Gastroesophageal sphincter (tissue), 4 donors: ENCODE measurements at places on chromosomes 3 and 15.

- no peak for ATAC-seq
Measured at GRCh38 chr3:8113626-8114025, 388.0 kb upstream of the LMCD1 start.

- no peak for ATAC-seq
Measured at GRCh38 chr3:108271626-108272025, 24.7 kb upstream of the HHLA2 start.

DNA sequence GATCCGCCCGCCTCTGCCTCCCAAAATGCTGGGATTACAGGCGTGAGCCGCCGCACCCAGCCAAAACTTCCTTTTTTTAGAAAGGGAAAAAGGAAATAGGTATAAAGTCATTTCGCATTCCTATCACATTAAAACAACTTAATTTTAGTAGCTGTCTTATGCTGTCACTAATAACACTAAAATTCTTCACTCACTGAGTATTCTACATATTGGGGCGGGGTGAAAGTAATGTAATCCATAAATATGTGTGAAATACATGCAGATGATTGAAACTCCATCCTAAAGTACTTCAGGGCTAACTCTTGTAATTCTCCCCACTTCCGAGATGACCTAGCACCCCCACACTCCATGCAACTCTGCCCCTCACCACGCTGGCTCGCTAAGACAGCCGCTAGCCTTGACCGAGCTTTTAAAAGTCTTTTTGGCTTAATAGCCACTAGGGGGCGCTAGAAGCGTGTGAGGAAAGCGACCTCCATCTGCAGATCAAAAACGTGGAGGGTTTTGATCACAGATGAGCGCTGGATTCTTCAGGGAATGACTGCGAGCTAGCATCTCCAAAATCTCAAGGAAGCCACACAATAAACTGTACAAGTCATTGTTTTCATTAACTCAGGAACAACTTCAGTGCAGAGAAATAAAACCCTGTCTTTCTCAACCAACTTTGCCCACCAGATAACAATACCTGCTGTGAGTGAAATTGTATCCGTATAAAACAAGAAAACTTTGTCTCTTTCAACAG, 129.3 kb upstream of the IGF1R start:
- ATAC-seq = peak; percentile 81

DNA sequence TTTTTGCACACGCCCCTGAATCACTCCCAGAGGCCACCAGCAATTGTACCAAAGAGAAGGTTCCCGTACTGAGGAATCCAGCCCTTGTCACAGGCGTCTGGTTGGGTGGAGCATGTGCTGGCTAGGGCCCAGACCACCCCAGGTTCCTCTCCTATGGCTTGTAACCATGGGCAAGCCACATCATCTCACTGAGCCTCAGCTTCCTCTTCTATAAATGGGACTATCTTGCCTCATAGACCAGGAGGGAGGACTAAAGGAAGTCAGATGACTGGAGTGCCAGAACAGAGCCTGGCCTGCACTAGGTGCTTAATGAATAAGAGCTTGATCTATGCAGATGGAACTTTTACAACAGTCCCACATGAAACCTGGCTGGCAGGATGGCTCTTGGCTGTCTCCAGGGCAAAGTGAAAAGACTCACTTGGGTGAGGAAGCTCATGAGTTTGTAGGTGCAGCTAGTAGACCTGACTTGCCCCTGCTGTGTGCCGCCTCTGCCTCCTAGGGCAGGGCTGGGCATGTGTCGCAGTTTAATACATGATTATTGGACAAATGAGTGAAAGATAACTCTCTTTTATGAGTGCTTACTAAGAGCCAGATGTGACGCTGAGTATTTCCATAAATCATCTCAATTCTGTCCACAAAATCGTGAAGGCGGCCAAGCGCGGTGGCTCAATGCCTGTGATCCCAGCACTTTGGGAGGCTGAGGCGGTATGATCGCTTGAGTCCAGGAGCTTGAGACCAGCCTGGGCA, 29.3 kb downstream of the CTSH start:
- peak; percentile 62 for ATAC-seq

- no peak for ATAC-seq
Measured at GRCh38 chr3:121436641-121437040, 109.1 kb downstream of the POLQ start.

GRCh38 chr3:114498539-114499370, 204.9 kb downstream of the TIGIT start:
- ATAC-seq = no peak

- ATAC-seq = no peak
Measured at GRCh38 chr15:70557521-70558258, 205.7 kb downstream of the UACA start.

DNA sequence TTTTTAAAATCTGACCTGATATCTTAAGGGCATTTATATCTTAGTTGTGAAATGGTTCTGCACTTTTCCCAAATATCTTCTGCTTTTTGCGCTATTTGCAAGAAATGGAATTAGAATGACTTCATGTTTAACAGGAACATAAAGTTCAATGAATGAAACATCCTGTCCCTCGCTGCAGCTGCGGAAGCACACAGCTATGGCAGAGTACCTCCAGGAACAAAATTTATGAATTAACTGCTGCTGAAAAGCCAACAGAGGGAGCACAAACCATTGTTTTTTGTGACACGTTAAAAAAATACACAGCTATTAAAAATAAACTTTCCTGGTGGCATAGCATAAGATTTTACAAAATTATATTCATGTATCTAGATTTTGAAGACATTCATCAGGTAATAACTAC, 404.4 kb upstream of the MDFIC2 start:
- ATAC-seq = peak; percentile 50

GRCh38 chr3:193928354-193929209, 207.4 kb upstream of the HES1 start:
- no peak for ATAC-seq

- ATAC-seq = peak; percentile 50
Measured at GRCh38 chr15:67085818-67086636, 20.6 kb downstream of the SMAD3 start.

GRCh38 chr3:41405466-41405865, 206.2 kb downstream of the CTNNB1 start:
- ATAC-seq = no peak

DNA sequence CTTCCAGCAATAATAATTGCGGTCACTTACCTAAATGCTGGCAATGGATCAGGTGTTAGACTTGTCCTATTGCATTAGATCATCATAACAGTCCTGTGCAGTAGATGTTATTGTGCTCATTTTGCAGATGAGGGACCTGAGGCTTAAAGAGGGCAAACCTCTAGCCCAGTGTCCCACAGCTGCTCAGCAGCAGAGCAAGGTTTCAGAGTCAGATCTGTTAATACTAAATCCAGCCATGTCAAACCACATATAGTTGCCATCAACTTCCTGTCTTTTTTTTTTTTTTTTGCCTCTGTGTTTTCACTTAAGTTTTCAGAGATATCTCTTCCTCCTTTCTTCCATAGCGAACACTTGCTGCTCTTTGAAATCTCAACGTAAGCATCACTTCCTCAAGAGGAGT, 12.1 kb downstream of the FEZF2 start:
- ATAC-seq = no peak

DNA sequence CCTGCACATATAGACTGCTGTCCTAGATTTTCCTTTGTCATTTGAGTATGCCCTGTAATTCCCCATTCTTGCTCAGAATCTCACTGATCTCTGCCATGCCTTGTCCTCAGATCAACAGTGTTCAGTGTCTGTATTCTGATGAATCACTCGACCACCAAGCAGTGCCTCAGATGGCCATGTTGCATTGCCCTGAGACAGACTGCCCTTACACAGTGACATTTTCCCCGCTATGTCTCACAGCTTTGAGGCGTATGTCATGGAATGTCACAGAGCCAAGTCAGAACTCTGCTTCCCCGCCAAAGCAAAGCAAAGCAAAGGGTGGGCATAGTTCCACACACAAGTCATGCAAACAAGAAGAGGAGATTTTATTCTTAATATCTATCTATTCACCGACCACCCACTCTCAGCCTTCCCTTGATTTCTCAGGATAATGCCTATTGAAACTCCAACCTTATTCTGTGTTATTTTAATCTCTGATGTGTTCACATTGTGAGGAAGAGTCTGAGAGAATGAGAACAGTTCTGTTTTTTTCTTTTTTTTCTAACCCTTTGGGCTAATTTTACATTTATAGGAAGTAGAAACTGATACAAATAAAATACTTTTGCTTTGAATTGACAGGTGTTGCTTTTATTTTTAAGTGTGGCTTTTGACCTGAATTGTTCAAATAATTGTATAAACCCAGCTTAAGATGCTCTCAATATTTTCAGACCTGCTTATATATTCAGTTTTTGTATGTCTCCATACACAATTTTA, 16.9 kb upstream of the PSMD6 start:
- no peak for ATAC-seq

GRCh38 chr15:61680260-61681037, 379.8 kb downstream of the VPS13C start:
- no peak for ATAC-seq
